ENCODE measurements at places on chromosomes 16 and 17.

DNA sequence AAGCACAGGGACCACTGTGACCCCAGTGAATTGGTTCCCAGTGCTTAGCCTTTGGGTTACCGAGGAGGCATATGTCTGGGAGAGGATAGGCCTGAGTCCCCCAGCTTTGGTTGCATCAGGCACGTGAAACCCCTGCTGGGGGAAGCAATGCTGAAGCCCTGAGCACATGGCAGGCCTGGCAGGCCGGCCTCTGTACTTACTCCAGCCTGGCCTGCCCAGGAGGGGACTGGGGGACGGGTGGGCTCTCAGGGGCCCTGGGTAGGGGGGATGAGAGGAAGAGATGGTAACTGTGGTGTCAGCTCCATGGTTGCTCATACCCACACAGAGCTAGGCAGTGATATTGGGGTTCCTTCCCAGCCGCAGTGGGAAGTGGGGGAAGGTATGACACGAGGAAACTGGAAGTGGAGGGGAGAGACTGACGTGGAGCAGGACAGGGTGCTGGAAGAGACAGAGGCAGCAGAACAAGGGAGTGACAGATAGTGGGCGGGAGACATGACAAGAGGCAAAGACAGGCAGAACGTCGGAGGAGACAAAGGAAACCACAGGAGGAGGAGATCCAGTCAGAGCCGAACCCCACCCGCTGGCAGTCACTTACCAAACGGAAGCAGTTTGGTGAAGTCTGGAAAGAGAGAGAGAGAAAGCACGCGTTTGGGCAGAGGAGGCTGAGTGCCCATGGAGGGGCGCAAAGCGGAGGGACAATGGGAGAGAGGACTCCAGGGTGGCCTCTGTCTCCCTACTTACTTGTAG, 9.1 kb downstream of the TMEM208 start:
- DNase-seq: no peak

DNA sequence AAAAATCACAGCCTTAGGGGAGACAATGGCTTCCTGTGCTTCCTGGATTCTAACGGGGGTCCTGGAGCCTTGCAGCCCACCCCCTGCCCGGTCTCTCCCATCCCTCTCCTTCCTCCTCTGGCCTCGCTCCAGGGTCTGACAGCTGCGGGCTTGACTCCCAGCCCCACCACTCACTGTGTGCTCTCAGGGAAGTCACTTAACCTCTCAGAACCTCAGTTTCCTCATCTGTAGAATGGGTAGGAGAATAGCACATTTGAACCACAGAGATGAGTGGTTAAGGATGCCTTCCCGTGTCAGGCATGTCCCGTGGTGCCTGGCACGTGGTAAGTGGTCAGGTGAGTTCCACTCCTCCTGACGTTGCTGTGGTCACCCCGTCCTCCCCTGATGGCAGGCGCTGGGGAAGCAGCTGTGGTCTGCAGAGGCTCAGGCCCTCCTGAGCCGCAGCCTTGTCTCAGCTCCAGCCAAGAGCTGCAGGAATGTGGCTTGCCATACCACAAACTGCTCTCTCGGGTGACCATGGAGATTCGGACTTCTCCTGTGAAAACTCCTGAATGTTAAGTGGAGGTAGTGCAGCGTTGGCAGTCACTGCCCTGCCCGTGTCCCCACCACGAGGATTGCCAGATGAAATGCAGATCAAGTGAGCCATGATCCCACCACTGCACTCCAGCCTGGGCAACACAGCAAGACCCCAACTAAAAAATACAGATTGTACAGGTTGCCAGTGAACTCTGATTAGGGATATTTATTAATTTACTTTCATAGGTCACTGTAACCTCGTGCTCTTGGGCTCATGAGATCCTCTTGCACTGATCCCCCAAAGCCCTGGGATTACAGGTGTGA, 85.7 kb downstream of the NT5M start:
- DNase-seq: no peak

DNA sequence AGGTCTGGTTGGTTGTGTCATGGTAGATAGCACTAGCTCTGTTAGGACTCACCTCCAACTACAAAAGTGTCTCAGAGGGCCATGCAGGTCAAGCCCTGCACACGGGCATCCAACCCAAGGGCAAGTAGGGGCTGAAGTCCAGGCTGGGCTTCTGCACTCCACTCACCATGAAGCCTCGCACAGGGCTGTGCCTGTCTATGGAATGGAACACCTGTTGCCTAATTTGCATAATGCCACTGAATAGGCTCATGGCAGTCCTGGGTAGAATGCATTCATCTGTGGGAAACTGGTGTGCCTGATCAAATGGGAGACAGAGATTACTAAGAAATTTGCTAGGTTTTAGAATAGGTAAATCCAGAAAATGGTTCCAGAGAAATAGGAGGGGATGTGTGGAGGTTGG, 8.0 kb upstream of the AKAP1 start:
- DNase-seq: no peak

DNA sequence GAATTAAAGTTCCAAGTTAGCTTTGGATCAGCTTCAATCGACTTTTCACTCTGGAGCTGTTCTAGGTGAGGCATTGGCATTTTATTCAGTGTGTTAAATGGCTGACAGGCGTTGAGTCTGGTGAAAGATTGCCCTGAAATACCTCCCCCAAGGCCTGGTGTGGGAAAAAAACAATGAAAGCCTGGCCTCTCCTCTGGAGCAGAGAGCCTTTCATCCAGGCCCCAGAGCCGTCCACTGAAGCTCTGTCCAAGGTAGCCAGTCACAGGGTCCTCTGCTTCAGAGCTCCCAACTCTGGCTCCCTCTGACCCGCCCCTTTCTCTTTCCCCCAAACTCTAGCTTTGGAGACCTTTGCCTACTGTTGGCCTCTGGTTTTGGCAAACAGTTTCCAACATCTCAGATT, 123.6 kb upstream of the CRHR1 start:
- no peak for DNase-seq

GRCh38 chr17:54899201-54899600, 1.5 kb upstream of the TOM1L1 start:
- DNase-seq: no peak

DNA sequence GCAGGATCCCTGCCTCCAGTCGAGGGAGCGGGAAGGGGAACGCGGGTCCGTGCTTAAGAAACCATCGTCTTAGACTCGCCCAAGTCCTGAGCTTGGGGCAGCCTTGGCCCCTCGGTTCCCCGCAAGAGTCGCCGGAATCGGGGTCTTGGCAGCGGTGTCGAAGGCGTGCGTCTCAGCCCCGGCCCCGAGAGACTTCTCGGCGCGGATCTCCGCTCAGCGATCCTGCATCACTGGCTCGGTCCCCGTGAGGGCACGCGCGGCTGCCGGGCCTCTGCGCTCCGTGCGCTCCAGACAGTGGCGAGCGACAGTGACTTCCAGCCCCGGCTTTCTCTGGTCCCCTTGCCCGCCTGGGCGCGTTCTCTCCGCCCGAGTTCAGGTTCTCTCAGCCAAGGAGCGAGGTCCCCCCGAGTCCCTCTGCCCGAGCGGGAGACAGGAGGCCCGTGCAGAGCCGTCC, 380 bp downstream of the HS3ST3A1 start:
- DNase-seq: peak; percentile 88

- peak; percentile 62 for DNase-seq
These were observed 20.9 kb upstream of the CLEC18A start for GRCh38 chr16:69930117-69930776.

Measured in right kidney (tissue), 9 donors.